ENCODE measurements at places on chromosomes 12 and 14.

GRCh38 chr12:98260276-98260675 lies 255.1 kb upstream of the TMPO start:
- no peak for DNase-seq

GRCh38 chr14:35174342-35174741 lies 52.0 kb downstream of the PRORP start:
- no peak for DNase-seq

DNA sequence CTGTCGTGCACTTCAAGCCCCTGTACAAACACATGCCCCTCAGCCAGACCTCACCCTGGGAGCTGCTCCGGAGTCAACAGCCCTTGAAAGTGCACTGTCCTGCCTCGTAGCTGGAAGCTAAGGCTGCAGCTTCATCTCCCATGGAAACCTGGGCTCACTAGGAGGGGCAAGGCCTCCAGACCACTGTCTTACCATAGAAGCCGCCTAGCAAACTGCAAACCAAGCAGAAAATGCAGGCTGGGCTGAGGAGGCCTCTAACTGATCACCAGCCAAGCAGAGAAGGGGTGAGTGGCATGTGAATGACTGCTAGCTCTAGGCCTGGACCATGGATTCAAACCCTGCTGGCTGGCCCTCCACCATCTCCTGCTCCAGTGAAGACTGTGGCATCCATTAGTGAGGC lies 340.2 kb downstream of the CACNA1C start:
- DNase-seq, result peak; percentile 62

GRCh38 chr12:30763053-30763452 lies 8.3 kb upstream of the CAPRIN2 start:
- DNase-seq, result no peak

GRCh38 chr14:90900476-90901083 lies 84.3 kb upstream of the TTC7B start:
- no peak for DNase-seq

- DNase-seq, result no peak
Measured at GRCh38 chr14:76245097-76245496, 93.4 kb downstream of the GPATCH2L start.

DNA sequence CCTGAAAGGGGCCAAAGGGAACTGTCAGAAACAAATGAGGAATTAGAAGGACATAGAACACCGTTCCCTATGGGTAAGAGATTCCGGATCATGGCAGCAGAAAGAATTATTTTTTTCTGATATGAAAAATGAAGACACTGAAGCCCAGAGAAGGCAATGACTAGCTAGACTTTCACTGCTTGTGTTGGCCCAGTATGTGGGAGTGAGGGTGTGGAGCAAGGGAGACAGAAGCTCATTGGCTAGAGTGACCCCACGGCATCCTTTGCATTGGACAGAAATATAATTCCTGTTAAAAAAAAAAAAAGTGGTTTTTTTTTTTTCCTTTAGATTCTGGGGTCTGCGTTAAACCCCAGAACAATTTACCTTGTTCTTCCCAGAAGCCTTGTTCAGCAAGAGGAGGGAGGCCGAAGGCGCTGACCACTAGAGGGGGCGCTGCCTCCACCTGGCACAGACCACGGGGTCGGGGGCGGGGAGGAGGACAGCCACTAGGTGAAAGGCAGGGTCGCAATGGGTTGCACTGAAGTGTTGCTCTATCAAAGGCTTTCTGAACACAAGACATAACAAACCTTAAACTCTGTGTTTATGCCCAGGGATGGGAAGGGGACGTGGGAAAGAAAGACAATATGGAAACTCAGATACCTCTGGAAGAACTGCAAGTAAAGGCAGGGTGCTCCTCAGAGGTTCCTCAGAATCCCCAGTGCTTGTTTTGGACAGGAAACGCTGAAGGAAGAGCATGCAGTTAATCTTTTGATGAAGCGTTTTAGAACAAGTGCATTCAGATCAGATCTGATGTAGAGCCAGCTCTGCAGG lies 156.8 kb downstream of the KCNA5 start:
- DNase-seq, result peak; percentile 40

- DNase-seq, result no peak
Measured at GRCh38 chr12:27896419-27896990, 76.0 kb downstream of the PTHLH start.

DNA sequence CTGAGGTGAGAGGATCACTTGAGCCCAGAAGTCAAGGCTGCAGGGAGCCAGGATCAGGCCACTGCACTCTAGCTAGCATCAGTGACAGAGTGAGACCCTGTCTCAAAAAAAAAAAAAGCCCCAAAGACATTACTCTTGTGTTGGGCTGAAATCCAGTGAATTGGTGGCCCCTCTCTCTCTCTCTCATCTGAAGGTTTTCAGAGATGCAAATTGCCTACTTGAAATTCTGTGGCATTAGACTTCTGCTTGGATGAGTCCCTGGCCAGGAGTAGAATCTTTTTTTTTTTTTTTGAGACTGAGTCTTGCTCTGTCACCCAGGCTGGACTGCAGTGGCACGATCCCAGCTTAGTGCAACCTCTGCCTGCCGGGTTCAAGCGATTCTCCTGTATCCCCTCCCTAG lies 112.0 kb upstream of the ATF7IP start:
- DNase-seq, result no peak
